ENCODE measurements at places on chromosomes 1 and 21.

DNA sequence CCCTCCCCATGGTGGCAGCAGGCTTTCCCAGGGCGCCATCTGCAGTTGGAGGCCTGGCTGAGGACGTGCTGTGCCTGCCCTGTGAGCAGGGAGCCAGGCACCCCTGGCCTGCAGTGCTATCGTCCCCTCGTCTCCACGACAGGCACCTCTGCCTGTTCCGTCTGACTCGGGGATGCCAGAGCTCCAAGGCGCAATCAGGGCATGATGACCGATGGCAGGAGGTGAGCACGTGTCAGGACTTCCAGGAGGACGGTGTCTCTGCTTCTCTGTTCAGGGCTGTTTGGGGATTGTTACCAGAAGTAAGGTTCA is 125.2 kb downstream of the PCBP3 start:
- DNase-seq, result no peak

DNA sequence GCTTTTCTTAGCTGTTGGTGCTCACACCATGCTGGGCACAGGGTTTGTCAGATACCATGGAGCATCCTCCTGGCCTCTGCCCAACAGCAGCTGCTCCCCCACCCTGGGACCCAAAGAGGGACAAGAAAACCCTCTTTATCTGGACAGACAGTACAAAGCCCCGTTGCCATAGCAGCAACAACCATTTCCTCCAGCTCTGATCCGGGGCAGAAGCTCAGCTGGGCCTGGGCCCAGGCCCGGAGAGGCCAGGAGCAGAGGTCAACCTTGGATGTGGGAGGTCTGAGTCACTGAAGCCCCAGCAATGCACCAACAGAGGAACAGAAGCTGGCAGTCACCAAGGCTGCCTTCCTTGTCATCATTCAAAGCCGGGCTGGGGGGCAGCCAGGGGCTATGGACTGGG is 228.4 kb upstream of the POU3F1 start:
- DNase-seq, result peak; percentile 34

DNA sequence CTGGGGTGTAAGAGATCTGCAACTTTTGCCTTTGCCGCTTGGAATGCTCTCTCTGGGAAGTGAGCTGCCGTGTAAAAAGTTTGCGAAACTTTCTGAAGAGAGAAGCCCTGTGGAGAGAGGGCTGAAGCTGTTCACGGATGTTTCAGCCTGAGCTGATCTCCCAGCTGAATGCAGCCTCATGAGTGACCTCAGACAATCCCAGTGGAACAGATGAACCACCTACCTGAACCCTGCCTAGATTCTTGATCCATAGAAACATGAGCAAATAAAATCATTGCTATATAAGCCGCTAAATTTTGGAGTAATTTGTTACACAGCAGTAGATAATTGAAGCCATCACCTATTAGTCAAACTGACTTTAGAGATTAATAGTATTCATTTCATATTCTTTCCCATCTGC is 4.4 kb upstream of the ALG6 start:
- DNase-seq, result no peak

DNA sequence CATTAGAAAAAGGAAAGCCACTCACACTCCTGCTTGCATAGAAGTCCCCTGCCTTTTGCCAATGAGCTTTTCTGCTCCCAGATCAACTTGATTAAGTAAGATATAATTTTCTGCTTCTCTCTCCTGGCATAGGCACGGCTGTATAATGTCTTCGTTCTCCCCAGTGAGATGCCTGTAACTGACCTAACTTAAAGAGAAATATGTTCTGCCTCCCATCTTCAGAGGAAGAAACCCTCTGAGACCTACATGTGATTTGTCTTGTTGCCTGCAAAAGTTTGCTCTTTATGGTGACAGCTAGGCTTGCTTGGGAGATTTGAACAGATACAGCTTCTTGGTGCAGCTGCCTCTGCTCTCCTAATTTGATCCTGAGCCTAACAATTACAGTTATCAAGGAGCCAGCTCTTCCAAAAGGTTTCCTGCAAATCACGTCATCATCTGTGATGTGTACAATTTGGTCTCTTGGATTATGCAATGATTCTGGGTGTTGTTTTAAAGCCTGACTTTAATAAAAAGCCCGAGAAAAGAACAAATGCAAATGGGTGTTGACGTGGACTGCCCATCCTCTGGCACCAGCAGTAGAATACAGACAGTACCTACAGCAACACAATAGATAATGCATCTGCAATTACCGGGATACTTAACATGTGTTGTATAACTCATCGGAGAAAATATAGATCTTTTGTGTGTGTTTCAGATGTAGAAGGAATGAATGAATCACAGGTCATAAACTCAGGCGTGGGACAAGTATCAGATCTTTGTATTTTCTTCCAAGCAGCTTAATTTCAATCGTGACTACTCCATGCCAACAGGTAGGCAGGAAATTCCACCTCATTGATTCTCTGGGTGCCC is 76.2 kb upstream of the KAZN start:
- DNase-seq, result peak; percentile 73

DNA sequence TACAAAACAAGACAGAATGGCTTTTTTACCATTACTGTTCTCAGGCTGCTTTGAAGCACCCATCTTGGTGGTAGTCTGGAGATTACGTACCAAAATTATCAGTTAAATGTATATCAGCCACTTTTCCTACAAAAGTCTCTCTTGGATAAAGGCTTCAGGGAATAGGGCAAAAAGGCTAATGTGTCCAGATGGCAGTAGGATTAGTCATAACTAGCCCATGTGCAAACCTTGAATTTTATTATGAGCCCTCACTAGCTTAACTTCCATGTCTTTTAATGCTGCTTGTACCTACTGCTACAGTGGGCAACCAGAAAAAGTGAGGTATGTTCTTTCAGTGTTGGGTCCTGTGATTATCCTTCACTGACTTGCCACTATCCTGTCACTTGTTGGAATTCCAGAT is 51.0 kb downstream of the PLPPR4 start:
- DNase-seq, result peak; percentile 21

- DNase-seq, result no peak
These were observed 167.2 kb downstream of the APP start for GRCh38 chr21:26003404-26003803.

DNA sequence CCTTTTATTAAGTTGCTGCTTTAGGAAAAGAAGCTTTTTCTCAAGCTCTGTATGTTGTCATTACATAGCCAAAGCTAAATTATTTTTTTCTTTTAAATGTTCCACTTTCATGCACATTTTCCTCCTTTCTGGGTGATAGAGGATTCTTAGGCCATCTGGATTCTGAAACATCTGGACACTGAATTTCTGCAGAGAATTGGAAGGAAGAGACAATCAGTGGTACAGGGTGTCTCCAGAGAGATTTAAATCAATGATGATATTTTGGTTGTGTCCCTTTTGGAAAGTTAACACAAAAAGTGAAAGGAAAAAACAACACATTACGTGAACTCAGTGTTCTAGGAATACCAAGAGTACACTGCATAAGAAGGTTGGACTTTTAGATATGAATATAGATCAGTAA is 211.4 kb upstream of the PKN2 start:
- DNase-seq, result no peak

GRCh38 chr21:25297117-25297516 is 310.2 kb downstream of the MRPL39 start:
- DNase-seq, result no peak

DNA sequence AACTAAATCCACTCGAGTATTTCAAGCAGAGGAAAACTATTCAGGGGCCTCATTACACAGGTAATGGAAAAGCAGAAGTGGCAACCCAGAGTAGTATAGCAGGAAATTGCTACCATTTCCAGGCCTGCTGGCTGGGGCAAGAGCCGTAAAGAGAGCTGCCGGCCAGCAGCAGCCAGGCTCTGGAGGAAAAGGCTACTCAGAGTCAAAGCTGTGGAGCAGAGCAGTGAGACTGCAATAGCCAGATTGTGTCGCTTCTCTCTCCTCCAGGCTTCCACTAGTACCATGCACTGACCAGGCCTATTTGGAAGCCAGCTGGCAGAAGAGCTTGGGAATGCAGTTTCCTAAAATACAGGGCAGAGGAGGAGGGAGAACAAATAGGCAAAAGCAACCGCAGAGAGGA is 155.5 kb downstream of the OMA1 start:
- no peak for DNase-seq

DNA sequence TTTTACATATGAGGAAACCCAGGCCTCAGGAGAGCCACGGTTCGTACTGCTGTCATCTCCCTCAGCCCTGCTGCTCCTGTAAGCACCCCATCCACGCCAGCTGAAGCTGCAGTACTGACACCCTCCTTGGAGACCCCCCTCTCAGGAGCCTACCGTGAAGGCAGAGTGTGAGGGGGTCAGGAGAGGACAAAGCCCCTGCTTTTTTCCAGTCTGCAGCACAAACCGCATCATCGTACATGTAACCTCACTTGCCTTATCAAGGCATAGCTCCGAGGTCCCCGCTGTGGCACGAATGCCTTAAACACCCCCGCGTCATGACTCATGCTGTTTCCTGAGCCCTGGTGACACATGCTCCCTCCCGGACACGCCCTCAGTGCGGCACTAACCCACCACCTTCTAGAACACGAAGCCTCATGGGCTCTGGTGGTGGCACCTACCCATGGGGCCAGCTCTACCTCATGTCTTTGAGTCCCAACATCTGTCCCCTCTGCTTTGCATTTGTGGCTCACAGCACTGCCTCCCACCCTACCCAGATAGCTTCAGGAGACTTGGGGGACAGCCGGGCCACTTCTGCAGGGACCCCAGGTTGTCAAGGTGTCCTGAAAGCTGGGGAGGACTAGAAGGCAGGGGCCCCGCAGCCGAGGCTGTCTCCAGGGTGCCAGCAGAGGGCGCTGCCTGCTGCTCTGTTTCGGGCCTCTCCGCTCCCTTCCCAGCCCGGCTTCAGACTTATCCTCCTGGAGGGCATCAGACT is 4.9 kb downstream of the SH3BGRL3 start:
- DNase-seq, result peak; percentile 99

GRCh38 chr1:203492082-203492747 is 1.7 kb upstream of the OPTC start:
- DNase-seq, result no peak

GRCh38 chr1:110390692-110391245 is at the start of gene SLC16A4:
SLC16A4 (minus strand) TSS chr1:110391026; CDS start chr1:110389323, 1,703 bp downstream.
- DNase-seq, result peak; percentile 92

GRCh38 chr1:70227439-70227838 is 6.3 kb downstream of the SRSF11 start:
- peak; percentile 40 for DNase-seq

GRCh38 chr1:59397139-59397858 is 100.4 kb downstream of the FGGY start:
- DNase-seq, result no peak

DNA sequence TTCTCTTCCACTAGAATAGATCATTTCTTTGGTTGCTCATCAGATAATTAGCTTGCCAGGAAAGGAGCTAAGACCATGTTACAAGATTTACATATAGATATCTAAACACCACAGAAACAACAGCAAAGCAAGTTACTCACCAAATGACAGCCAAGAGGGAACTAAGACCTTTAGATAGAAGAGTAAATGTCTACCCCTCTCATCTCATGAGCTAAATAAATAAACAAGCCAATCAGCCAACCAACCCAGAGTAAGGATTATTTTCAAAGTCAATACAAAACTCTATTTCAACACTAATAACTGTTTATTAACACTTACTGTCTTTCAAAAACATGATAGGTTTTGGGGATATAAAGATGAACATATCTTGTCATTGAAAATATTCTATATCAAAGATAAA is 474.7 kb downstream of the LMO4 start:
- no peak for DNase-seq
